ENCODE measurements at places on chromosomes 4 and X.

DNA sequence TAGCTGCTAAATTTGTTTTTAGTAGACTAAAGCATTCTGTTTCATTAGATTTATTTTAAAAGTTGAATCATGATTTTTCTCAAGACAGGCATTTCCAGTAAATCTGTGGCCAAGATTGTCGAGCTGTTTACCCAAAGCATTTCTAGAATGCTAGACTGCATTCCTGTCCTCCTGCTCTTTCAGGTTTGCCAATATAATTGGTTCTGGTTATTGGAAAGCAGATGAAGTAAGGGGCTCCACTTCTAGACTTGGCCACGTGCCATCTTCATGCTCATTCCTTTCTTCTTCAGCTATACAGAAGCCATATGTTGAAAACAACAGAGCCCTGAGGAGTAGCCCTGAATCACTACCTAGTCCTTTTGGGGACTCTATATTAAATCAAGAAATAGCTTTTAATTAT lies 62.5 kb downstream of the PGRMC2 start:
- DNase-seq = no peak
- no peak overlapping the region for H3K27ac ChIP-seq
- no peak overlapping the region for H3K4me3 ChIP-seq
- no peaks in the 10 kb centered on the region for H3K36me3 ChIP-seq
- no peaks in the 10 kb centered on the region for H3K27me3 ChIP-seq

GRCh38 chr4:162450531-162451035 lies 286.8 kb upstream of the FSTL5 start:
- no peak for DNase-seq
- H3K4me3 ChIP-seq = no peak overlapping the region
- H3K4me1 ChIP-seq = no peaks in the 10 kb centered on the region
- H3K27me3 ChIP-seq = no peaks in the 10 kb centered on the region
- no peaks in the 10 kb centered on the region for H3K36me3 ChIP-seq
- no peak overlapping the region for H3K27ac ChIP-seq

DNA sequence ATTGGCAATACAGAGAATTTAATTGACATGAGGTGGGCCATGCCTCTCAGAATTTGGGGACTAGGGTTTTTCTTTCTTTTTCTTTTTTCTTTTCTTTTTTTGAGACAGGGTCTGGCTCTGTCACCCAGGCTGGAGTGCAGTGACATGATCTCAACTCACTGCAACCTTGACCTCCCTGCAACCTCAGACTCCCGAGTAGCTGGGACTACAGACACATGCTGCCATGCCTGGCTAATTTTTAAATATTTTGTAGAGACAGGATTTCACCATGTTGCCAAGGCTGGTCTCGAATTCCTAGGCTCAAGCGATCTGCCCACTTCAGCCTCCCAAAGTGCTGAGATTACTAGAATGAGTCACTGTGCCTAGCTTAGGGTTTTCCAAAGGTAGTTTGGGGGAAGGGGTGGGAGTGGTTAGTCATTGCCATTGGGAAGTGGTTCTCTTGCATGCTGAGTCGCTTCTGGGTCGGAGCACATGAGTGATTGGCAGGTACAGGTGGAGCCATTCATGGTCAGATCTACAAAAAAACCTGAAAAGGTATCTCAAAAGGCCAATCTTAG lies 54.5 kb downstream of the MID2 start:
- no peaks in the 10 kb centered on the region for H3K4me1 ChIP-seq
- H3K36me3 ChIP-seq = no peaks in the 10 kb centered on the region
- no peak for DNase-seq
- no peak overlapping the region for H3K4me3 ChIP-seq
- no peak overlapping the region for H3K27ac ChIP-seq
- H3K27me3 ChIP-seq = no peaks in the 10 kb centered on the region

- no peak for DNase-seq
- H3K4me1 ChIP-seq = peaks cover 28% of the 10 kb centered on the region
- H3K27ac ChIP-seq = no peak overlapping the region
Measured at GRCh38 chr4:145623831-145624230, 4.6 kb downstream of the MMAA start.
